ENCODE measurements at places on chromosomes 12 and 14.

DNA sequence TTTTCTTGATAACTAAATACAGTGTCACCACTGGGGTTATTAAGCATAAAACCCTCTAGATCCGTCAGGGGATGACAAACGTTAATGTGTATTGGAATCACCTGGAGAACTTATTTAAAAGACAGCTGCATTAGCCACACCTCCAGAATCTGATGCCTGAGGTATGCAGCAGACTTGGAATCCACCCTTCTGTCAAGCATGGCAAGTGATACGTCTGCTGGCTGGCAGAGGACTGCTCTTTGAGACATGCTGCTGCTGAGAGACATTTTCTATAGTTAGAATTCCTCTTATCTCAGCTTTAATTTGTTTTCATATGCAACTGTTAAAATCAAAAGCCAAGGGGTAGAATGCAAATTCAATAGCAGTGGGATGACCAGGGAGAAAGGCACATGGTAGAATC is 496.3 kb downstream of the NELL2 start:
- no peak for DNase-seq

- no peak for DNase-seq
Observed at GRCh38 chr12:104544836-104545235, 88.1 kb downstream of the CHST11 start.

DNA sequence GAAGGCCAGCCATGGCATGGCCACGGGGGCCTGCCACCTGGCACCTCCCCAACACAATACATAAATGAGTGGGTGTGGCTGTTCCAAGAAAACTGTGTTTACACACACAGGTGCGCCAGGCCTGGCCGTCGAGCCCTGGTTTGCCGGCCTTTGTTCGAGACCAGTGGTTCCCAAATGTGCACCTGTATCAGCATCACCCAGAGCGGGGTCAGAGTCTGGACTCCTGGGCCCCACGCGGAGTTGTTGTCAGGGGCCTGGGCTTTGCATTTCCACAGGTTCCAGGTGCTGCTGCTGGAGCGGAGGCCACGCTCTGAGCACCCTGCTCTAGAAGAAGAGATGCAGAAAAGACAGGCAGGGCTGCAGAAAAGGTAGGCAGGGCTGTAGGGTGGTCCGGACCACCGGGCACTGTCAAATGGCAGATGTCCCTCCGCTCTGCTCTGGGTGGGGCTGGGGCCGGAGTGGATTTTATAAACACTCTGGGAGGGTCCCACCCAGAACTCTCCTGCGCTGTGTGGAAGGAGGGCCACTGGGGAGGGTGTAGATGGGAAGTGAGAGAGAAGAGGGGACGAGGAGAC is 4.2 kb upstream of the ASPG start:
- no peak for DNase-seq

DNA sequence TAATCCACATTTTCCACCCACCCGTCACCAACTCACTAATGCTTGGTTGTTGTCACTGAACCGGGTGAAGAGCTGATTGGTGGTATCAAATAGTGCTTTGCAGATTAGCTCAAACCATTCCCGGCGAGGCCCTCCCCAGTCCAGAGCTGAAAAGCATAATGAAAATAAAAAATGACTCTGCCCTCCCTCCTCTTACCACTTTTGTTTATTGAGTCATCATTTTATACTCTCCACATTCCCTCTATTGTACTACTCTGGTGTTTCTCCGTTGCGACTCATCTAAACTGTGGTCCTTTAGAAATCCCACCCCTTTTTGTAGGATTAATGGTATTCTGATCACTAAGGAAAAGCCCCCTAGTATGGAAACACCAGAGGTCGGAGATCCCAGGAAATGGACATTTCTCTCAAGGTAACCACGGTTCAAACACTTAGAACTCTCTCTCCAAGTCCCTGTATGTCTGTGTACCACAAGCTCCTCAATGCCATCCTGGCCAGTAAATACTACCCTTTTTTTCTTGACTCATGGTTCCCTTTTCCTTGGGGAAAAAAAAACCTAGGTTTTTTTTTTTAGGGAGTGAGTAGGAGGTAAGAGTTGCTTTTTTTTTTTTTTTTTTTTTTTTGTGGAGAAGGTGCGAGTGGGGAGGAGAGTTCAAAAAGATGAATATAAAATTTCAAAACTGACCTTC is 42.0 kb downstream of the AREL1 start:
- no peak for DNase-seq

GRCh38 chr12:102958830-102959176 is 1.3 kb downstream of the ASCL1 start:
- no peak for DNase-seq

DNA sequence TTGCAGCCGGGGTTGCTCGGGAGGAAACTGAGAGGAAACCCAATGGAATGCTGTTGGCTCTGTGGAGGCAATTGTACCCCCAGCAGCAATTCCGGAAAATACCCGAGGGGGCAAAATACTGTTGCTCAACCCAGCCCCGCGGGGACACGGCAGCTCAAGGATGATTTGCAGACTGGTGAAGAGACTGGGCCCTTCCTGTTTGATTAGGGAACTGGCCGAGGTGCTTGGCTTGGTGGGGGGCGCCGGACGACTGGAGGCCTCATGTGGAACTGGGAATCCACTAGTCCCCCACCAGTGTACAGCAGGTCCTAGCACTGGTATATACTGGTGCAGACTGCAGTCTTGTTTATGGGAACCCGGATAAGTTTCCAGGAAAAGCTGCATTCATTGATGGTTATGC is 10.3 kb upstream of the RNASE12 start:
- no peak for DNase-seq

DNA sequence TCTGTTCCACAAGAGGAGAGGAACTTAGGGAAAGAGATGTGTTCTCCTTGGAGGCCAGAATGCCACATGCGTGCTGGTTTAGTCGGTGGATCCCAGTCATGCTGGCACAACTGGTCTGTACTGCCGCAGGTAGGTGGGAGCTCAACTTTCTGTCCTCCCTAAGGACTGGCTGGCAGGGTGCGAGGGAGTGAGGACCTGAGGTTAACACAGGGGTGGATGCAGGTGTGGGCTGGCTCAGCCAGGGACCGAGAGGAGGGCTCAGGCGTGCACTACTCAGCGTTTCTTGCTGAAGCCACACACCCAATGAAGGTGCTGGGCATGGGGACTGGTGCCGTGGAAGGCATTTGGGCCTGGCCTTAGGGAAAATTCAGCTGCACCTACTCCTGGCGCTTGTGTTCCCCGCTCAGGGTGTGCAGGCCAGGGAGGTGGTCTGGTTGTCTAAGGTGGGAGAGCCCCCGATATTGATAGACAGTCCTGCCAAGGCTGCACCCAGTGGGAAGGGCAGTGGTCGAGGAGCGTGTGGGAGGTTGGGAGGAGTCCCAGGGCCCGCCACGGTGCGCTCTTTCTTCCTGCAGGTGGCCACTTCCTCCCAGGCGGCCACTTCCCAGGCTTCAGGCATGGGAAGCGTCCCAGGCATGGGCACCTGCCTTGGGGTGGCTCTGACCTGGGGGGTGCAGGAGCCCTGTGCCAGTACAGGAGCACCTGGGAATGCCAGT is 138.4 kb downstream of the ADGRD1 start:
- DNase-seq, result no peak

- DNase-seq, result no peak
Observed at GRCh38 chr12:3750616-3751015, 2.3 kb downstream of the CRACR2A start.

DNA sequence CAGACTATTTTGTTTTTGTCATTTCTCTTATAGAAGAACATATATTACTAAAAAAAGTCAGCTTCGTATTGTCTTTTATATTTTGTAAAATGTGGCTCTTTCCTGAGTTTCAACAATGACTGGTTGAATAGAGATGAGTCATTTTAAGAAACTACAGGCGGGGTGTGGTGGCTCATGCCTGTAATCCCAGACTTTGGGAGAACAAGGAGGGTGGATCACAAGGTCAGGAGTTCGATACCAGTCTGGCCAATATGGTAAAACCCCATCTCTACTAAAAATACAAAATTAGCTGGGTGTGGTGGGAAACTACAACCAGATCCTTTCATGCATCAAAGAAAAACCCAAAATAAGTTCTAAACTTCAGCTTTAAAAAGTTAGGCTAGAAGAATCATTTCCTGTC is 28.8 kb downstream of the HECTD4 start:
- DNase-seq, result no peak

DNA sequence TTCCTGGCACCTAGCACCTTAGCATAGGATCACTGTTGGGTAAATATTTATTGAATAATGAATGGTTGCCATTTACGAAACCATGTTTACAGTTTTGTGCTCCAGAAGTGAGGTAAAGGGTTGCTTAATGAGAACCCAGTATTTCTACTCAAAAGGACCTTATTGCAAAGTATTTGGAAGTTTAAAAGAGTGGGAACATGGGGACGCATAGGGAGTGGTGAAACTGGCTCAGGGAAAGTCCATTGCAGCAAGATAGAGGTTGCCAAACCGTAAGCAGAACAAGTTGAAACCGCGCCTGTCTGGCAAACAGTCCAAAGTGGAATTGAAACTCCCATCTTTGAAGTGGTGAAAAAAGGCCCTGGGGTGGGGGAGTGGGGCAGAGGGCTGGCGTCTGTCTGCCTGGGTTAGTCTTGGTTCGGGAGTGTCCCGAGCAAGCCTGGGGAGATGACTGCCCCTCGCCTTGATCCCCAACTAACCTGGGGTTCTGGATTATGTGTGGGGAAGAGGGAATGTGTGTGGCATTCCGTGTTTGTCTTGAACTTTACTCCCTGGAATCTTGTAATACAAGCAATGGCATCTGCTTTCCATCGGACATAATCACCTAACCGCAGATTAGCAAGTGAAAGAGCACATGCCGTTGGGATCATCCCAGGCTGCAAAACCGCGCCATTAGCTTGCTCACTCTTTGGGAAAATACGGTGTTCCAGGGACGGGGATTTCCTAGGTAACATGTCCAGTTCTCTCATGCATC is 7.2 kb downstream of the ALDH2 start:
- DNase-seq, result no peak

DNA sequence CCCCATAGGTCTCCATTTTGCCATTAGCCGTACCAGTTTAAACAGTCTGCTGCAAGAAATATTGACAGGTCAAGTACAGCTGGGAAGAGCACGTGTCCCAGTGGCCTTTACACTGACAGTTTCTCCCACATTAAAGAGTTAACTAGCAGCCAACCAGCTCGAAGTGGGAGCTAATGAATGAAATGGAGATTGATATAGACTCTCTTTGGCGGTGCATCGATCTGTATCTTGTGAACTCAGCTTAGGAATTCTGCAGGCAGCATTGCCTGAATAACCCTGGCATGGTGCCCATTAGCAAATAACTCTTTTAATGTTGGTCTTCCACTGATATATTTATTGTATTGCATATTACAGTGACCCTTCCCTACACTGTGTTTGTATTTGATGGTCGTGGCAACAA is 319.4 kb downstream of the EGLN3 start:
- DNase-seq, result no peak

- DNase-seq, result no peak
Observed at GRCh38 chr14:105709281-105710118, 183.1 kb downstream of the TMEM121 start.

GRCh38 chr12:85422762-85423161 is 142.7 kb downstream of the ALX1 start:
- no peak for DNase-seq

DNA sequence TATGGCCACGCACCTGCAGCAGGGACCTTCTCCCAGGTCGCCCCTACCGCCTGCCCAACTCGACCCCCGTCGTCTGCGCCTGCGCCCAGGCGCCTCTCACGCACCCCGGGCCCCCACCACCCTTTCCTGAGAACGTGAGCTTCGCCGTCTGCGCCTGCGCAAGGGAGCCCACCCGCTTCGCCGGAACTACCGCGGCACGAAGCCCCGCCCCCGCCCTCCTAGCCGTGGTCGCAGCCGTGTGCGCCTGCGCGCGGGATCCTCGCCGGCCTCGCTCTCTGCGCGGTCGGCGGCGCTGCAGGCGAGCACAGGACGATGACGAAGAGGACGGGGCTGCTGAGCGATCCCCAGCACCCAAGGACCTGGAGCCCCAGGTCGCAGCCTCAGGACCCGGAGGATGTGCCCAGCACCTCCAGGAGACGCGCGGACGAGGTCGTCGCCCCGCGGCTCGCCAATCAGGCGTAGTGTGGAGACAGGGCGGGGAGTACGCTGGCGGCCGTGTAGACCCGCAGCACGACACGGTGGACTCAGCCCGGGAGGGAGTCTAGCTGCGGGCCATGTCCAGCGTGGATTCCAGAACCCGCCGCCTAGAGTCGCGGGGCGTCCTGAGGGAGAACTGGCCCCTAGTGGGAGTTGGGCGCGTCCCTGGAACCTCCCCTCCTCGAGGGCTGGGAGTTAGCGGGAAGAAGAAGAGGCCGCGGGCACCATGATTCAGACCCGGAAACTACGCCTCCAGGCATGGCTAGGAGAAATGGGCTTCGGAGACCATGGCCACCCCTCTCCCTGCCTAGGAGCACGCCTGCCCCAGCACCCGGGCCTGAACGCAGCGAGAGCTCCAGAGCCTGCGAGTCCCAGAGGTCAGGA is 1120.8 kb upstream of the TMEM132C start:
- no peak for DNase-seq

GRCh38 chr14:76273346-76273745 is 102.6 kb upstream of the ESRRB start:
- no peak for DNase-seq

GRCh38 chr14:102277874-102278630 is 26.9 kb downstream of the MOK start:
- DNase-seq, result no peak

DNA sequence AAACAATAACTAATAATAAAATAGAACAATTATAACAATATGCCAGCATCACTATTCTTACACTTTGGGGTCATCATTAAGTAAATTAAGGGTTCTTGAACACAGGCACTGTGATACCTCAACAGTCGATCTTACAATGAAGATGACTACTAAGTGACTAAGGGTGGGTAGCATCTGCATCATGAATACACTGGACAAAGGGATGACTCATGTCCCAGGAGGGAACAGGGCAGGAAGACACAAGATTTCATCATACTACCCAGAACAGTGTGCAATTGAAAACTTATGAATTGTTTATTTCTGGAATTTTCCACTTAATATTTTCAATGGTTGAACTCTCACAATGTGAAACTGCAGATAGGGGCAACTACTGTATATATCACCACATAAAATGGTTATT is 19.7 kb downstream of the TSPAN19 start:
- no peak for DNase-seq

GRCh38 chr14:54781080-54781479 is 121.5 kb downstream of the GCH1 start:
- no peak for DNase-seq

DNA sequence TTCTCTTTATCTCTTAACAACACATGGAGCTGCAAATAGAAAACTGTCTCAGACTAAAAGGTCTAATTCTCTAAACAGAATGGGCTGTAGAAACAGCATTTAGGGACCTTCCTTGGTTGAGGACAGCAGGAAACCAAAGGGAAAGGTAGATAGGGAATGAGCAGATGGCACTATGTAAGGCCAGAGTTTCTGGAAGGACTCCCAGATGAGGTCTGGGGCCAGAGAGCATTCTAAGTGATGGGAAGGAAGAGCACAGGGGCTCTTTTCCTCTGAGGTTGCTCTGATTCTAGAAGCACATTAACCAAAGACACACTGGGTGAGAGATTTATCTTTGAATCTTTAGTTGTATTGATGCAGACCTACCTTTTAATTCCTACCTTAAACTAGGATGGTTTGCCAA is 79.4 kb downstream of the TPH2 start:
- no peak for DNase-seq

DNA sequence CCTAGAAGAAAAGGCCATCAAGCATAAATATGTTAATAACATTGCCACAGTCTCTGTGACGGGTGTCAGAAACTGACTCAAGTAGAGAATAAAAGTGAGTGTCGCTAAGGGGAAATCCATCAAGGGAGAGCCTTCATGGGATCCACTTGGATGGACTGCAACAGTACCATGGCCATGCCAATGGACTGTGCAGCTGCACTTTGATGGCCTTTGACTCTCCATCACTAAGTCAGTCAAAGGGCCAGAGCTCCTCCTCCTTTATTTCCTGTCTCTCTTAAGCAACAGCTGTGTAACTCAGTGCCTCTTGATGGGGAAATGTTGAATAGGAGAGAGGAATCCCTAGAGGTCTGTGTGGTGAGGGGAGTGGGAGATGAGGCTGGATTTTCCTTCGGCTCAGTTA is 335.2 kb downstream of the BMP4 start:
- DNase-seq, result no peak
